C1 segment of cervical spinal cord (tissue), 14 donors: ENCODE measurements at places on chromosomes 1 and 21.

DNA sequence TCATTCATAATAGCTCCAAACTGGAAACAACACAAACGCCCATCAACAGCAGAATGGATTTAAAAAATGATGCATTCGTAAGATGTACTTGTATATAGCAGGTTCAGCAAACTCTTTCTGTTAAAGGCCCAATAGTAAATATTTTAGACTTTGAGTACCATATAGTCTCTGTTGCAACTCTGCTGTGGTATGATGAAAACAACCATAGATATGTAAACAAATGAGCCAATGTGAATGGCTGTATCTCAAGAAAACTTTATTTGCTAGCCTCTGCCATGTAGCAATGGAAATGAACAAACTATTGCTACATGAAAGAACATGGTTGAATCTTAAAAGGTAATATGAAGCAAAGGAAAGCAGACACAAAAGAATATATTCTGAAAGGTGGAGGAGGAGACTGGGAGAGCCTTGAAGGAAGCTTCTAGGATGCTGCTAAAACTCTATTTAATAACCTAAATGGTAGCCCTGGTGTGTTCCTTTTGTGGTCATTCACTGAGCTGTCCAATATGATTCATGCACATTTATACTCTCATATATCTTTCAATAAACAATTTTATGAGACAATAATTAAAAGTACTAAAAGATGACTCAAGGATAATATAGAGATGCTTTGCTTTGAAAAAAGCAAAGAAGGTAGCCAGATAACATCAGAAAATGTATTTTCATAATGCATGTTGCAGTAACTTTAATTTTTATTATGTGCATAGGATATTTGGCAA is 29.1 kb upstream of the FMO3 start:
- DNase-seq: no peak

DNA sequence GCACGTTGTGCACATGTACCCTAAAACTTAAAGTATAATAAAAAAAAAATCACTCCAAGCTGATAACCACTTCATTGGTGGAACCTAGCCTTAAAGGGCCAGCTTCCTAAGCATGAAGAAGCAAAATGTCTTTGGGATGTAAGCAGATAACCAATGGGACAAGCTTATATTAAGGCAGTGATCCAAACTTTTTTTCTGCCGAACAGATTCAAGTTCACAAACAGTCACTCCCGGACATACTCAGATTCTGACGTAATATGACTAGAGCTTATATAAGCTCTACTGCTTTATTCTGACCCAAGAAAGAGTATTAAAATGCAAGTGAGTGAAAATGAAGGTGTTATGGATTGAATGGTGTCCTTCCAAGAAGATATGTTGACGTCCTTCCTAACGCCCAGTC is 44.9 kb upstream of the HIVEP3 start:
- DNase-seq: no peak

- DNase-seq: no peak
Observed at GRCh38 chr1:170562646-170563338, 30.8 kb downstream of the GORAB start.

GRCh38 chr1:24089743-24090555 is 22.0 kb downstream of the MYOM3 start:
- DNase-seq: no peak

DNA sequence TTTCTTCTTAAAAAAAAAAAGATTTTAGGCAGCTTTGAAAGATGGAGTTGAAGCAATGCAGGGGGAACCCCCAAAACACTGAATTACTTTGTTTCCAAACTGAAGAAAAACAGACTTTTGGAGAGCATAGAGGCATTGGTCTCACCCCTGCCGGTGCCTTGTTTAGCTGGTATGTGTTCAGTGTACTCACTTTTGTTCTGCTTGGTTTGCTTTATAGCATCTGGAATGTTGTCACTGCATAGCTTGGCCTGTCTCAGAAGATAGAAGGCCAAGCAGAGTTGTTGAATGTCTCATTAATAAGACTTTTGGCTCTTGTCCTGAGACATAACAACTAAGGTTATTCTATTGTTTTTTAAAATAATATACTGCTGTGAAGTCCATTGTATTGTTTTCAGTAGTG is 6.9 kb downstream of the THRAP3 start:
- DNase-seq: no peak

GRCh38 chr1:38071312-38072256 is 25.0 kb upstream of the POU3F1 start:
- DNase-seq: no peak

DNA sequence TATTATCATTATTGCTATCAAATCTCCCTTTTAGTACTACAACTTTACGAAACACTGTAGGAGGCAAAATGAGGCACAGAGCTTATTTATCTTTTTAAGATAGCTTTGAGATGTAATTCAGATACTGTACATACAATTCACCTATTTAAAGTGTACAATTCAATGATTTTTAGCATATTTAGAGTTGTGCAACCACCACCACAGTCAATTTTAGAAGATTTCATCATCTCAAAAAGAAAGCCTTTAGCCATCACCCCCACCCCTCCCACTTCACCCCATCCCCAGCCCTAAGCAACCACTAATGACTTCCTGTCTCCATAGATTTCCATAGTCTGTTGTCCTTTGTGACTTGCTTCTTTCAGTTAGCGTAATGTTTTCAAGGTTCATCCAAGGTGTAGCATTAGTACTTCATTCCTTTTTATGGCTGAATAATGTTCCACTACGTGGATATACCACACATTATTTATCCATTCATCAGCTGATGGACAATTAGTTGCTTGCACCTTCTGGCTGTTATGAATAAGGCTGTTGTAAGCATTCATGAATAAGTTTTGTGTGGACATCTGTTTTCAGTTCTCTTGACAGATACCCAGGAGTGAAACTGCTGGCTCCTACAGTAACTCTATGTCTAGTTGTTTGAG is 9.4 kb upstream of the CAPN9 start:
- DNase-seq: no peak

- no peak for DNase-seq
Observed at GRCh38 chr1:102531036-102531435, 534.3 kb upstream of the OLFM3 start.

DNA sequence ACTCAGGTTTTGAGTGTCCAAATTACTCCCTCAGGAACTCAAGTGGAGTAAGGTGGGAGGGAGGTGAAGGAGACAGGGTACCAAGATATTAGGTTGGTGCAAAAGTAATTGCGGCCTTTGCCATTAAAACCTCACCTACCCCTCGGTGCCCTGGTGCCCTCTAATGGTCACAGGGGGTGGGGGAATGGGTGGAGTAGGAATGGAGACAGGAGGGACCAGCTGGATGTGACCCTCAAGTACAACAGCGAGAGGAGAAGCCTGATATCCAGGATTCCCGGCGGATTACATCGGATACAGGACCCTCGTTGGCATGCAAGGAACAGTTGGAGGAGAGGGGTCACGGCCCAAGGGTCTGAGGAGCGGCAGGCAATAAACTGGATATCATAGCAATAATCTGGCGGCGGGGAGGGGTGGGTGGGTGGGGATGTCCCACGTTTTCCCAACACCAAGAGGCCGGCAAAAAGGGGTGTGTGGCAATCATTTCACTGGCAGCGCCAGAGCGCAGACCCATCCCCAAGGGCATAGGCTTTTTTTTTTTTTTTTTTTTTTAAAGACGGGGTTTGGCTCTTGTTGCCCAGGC is 4.3 kb upstream of the ZBTB7B start:
- no peak for DNase-seq

GRCh38 chr1:200037904-200038303 is 10.4 kb downstream of the NR5A2 start:
- no peak for DNase-seq

DNA sequence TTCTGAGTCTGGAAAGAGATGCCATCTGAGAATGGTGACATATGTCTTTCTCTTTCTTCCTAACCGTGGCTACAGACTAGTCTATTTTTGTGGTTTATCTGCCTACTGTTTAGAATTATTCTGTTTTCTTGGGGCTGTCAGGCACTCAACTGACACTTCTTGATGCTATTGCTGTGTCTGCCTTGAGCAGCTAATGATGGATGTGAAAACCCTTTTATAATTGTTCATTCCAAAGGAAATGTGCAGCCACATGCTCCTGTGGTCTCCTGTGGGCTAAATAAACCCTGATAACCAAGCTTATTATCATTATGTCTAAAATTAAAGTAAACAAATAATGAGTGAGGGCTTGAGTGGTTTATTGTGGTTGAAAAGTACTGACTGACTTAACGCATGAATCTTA is 52.7 kb upstream of the CXADR start:
- no peak for DNase-seq

DNA sequence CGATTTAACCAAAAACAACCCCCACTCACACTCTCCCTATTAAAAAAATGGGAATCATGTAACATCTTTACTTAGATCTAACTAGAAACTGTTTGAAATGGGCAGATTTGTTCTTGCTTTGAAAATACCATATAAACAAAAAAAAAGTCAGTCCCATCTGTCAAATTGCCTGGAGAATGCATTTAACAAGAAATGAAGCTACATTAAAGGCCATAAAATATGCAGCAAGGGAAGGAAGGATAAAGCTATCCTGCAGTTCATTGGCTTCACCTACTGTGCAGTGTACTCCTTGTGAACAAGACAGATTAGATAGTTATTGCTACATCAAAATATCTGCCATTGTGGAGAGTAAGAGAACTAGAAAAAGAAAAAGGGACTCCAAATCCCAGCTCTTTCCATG is 160.5 kb downstream of the LRRC7 start:
- DNase-seq: no peak

GRCh38 chr1:107840725-107841124 is 124.3 kb downstream of the VAV3 start:
- no peak for DNase-seq

- no peak for DNase-seq
Observed at GRCh38 chr1:89686520-89686919, 53.6 kb downstream of the LRRC8C start.

GRCh38 chr1:80506216-80506615 is 1294.5 kb upstream of the ADGRL2 start:
- no peak for DNase-seq

DNA sequence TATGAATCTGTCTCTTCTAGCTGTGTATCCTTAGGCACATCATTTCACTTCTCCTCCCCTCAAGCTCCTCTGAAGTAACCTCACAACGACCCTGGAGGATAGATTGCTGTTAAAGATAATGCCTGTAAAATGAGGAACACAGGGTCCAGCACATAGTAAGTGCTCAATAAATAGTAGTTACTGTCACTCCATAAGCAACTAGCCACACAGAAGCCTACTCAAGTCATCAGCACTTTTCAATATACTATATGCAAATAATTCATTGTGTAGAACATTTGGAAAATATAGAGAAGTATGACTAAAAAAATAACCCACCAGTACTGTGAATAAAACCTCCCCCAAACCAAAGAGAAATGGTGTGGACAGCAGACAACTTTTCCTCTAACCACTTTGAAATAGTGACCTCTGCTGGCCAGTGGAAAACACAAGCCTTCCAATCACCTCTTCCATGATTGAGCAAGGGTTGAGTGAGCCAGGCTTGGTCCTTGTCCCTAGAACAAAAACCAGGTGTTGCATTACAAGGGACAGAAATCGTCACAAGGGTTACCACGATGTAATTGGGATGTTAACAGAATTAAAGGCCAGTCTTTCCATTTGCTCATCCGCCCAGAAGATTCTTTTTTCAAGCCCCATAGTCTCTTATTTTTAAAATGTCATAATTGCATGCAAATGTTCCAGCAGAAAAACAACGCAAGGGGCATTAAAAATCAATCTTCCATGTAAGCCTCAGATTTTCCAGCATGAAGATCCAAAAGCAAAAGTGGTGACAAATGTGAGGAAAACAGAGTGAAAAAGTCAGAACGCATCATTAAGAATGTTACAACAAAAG is 15.7 kb upstream of the GLIS1 start:
- no peak for DNase-seq

GRCh38 chr1:106344494-106344893 is 712.0 kb upstream of the PRMT6 start:
- no peak for DNase-seq

DNA sequence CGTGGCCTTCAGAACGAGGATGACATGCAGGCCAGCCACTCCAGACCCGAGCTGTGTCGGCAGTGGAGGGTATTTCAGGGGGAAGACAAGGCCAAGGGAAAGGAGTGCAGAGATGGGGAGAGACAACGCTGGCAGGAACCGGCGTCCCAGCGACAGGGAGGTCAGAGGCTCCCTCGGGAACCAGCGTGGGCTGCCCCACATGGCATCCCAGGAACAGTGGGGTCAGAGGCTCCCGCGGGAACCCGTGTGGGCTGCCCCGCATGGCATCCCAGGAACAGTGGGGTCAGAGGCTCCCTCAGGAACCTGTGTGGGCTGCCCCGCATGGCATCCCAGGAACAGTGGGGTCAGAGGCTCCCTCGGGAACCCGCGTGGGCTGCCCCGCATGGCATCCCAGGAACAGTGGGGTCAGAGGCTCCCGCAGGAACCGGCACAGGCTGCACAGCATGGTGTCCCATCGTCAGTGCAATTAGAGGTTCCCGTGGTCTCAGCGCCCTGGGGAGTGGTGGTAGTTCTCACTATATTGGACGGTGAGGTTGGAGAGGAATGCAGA is 43.0 kb downstream of the SLC19A1 start:
- DNase-seq: no peak

GRCh38 chr1:9721606-9722377 is 70.3 kb downstream of the PIK3CD start:
- DNase-seq: no peak

DNA sequence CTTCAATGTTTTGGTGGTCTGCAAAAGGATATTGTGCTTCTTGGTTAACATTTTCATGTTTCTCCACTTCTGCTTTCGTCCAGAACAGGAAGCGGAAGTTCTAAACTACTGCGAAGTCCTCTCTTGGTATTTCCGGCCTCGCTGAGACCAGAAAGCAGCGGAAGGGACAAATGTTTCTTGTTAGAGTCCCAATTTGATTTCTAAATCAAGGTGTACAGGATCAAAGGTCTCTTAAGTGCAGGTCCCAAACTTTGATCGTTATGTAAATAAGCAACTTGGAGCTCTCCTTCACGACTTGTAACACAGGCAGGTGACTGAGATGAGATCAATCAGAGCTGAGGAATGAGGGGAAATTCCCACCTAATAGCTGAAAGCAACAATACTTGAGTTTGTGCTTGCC is 40.1 kb upstream of the HMCN1 start:
- no peak for DNase-seq

- no peak for DNase-seq
Observed at GRCh38 chr1:224616756-224617409, 766 bp downstream of the CNIH3 start.

GRCh38 chr21:14742119-14742518 is 196.0 kb upstream of the SAMSN1 start:
- no peak for DNase-seq

GRCh38 chr21:14243874-14244273 is 27.9 kb downstream of the RBM11 start:
- DNase-seq: no peak

GRCh38 chr1:3153197-3153596 is 84.2 kb downstream of the PRDM16 start:
- no peak for DNase-seq

DNA sequence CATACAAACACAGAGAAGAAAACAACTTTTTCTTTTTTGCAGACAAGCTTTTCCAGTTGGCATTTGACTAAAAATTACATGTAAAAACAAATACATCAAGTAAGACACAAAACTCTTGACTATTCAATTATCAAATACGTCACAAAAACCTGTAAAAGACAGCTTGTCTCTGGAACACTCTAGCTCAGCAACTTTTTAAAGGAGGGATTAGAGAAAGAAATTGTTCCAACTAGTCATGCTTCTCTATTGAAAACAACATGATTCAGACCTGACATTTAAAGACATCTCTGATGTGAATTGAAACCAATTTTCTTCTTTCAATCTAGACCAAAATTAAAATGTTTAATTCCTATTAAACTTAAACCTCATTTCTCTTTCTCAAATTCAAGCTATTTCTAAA is 30.3 kb downstream of the SMYD3 start:
- no peak for DNase-seq
